Stimulated activated CD4-positive, alpha-beta T cell treated with anti-CD3 and anti-CD28 coated beads, Interleukin-1b, Interleukin-23, amount 100 ng/mL, for 1 hour (primary cell): ENCODE measurements at places on chromosomes 2 and 18.

DNA sequence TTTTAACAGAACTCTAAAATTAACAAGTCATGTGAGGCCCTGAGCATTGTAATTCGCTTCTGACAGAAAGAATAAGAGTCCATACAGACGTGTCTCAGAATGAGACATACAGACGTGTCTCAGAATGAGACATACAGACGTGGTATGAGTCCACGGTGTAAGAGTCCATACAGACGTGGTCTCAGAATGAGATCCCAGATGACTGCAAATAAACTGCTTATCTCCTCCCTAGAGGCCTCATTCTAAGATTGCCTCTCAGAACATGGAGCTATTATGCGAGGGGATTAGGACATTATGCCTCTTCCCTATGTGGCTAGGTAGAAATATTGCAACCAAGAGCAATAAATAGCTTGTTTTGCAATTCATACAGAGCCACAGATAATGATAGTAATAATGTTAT, 63.9 kb downstream of the NEB start:
- no peak for DNase-seq

GRCh38 chr2:223997938-223998337, 40.7 kb downstream of the MRPL44 start:
- no peak for DNase-seq

- no peak for DNase-seq
Measured at GRCh38 chr2:64992990-64993389, 3.8 kb downstream of the SLC1A4 start.

DNA sequence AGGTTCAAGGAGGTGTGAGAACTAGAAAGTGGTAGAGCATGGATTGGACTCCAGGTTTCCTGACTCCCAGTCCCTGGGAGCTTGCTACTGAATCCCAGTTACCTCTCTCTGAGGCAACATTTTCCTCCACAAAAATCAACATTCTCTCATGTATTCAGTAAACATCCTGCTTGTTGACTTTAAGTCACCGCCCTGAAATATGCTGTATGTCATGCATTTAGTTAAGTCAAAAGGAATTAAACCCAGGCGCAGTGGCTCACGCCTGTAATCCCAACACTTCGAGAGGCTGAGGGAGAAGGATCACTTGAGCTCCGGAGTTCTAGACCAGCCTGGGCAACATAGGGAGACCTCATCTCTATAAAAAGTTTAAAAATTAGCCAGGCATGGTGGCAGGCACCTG, 3.8 kb downstream of the MATN3 start:
- no peak for DNase-seq

DNA sequence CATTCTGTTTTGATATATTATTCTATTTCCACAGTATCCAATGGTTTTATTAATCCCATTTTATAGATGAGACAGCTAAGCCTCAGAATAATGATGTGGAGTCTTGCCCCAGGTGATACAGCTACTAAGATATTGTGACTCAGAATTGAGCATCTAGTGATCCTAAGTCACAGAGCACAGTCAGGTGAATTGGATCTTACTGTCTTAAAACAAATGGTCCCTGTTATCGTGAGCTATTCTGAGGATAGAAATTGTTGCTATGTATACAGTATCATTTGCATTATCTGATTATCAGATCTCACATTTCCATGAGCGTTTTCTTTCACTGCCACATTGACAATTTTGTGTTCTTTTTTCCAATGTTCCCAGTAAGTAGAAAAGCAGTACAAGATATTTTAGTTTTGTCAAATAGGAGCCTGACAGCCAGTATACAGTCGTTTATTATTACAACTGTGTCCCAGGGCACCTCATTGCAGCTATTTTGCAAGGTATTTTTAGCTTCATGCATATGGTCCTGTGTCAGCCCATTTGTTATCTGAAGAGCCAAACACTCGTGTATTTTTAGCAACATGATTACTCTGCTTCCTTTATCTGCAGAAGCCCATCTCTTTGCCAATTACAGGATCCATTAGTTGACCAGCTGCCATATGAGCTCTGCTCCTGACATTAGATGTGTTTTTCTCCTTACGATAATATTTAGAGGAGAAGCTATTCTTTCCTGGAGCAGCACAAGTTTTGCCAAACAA, 25.1 kb upstream of the SGPP2 start:
- no peak for DNase-seq

DNA sequence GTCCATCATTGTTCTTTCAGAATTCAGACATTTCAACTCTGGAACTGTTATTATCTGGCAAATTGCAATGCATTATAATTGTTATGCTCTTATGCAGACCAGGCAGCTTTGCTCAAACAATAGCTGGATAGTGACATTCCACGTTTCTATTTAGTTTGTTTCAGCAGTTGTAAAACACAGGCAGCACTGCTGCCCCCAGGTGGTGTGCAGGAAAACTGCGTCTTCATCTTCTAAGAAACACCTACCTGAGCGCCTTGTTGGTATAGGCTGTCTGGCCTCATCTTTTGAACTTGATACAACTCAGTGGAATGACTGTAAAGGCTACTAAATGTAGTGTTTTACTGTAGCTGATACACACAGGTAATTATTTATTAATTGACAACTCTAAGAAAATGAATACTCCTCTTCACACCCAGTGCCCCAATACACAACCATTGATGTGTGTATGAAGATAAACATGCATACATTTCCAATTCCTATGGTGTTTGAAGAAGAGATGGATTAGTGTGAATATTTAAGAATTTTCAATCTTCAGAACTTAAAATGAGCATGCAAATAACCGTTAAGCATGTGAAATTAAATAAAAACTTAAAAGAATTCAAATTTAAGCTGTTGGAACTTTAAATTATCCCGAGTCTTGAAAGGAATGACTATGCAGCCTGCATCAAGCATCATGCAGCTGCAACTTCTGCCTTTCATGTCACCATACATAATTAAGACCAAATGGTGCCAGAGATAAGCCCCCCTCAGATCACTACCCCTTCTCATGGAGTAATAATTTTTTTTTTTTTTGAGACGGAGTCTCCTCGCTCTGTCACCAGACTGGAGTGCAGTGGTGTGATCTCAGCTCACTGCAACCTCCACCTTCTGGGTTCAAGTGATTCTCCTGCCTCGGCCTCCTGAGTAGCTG, 85.6 kb downstream of the CD8B2 start:
- DNase-seq, result no peak

DNA sequence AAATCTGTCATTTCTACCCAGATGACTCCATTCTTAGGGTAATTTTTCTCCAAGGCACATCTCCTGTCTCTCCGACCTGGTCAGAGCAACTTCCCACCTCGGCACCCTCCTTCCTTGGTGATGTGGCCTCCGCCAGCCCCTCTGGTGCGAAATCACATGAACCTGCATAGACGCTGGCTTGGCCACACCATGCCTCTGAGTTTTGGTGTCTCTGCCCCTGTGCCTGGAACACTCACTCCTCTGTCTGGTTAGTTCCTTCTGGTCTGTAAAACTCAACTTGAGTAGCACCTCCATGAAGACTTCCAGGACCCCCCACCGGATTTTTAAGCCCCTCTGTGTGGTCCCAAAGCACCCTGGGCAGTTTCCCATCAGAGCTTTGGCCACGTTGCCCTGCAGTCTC, 83.2 kb upstream of the OTOS start:
- DNase-seq, result no peak

DNA sequence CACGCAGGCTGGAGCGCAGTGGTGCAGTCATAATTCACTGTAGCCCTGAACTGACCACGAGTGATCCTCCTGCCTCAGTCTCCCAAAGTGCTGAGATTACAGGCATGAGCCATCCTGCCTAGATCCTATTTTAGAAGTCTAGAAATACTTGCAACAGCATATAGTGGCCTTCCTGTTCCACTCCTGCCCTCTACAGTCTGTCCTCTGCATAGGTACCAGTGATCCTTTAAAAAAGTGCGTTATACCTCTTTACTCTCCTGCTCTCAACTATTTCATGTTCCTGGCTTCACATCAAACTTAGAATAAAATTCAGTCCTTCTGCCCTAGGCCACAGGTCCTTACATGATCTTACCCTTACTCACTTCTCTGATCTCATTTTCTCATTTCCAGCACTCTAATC, 6.0 kb downstream of the COMMD1 start:
- no peak for DNase-seq

GRCh38 chr18:3153107-3153704, 66.6 kb downstream of the MYOM1 start:
- DNase-seq, result no peak

DNA sequence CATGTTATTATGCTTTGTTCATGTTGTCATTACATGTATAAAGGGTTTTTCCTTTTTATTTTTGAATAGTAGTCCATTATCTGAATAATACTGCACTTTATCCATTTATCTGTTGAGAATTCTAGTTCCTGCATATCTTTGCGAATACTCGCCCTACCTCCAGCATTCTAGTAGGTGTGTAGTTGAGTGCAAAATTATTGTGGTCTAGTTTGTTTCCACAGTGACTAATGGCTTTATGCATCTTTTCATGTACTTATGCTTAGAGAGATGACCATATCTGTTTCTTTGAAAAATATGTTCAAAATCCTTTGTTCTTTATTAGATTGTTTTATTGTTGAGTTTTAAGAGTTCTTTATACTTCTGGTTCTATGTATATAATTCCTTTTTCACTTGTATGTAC, 48.8 kb downstream of the EIF5B start:
- no peak for DNase-seq

DNA sequence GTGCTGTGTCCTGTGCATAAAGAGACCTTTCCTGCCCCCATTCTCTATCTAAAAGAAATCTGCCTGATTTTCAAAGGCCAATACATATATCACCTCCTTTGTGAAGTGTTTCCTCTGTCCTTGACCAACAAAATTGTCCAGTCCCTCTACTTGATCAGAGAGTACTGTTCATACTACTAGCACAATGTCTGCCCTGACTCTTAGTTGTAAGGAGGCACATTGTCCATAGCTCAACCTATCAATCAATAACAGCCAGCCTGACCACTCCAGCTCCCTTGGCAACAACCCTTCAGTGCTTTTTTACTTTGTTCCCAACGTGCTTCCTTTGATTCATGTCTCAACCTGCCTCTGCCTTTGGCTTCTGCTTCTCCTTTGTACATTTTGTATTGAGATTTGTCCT, 398.9 kb downstream of the TRIB2 start:
- no peak for DNase-seq
